ENCODE measurements at places on chromosomes 7 and 10.

- DNase-seq = no peak
These were observed 59.6 kb upstream of the TRIL start for GRCh38 chr7:29017713-29018112.

DNA sequence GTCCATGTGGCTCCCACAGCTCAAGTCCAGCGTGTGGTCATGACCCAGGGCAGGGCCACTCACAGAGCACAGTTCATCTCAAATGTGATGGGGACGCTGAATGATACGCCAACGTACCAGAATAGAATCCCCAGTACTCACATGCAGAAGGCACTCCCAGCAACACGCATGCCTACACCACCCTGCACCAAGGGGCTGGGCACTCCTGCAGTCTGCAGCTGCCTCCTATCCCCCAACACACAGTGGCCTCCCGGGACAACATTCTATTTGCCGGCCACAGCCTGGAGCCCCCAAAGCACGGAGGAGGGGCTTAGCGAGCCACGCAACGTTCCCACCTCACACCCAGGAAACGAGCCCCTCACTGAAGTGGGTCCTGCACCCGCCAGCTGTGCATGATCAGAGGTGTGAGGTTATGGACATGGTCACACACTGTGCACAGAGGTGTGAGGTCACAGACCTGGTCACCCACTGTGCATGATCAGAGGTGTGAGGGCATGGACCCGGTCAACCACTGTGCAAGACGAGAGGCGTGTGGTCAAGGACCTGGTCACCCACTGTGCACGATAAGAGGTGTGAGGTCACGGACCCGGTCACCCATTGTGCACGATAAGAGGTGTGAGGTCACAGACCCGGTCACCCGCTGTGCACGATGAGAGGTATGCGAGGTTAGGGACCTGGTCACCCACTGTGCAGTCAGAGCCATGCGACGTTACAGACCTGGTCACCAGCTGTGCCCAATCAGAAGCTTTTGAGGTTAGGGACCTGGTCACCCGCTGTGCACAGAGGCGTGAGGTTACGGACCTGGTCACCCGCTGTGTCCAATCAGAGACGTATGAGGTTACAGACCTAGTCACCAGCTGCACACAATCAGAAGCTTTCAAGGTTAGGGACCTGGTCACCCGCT lies 182.8 kb downstream of the DIP2C start:
- no peak for DNase-seq

GRCh38 chr10:27646194-27646593 lies 99.4 kb downstream of the MKX start:
- no peak for DNase-seq

DNA sequence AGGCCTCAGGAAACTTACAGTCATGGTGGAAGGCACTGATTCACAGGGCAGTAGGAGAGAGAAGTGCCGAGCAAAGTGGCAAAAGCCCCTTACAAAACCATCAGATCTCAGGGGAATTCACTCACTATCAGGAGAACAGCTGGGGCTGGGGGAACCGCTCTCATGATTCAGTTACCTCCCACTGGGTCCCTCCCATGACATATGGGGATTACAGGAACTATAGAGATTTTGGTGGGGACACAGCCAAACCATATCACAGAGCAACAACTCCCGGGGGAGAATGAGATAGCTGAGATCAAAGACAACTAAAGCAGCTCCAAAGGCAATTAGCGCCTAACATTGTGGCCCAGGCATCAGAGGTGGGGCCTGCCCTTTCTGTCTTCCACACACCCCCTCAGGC lies 85.4 kb upstream of the VOPP1 start:
- no peak for DNase-seq

DNA sequence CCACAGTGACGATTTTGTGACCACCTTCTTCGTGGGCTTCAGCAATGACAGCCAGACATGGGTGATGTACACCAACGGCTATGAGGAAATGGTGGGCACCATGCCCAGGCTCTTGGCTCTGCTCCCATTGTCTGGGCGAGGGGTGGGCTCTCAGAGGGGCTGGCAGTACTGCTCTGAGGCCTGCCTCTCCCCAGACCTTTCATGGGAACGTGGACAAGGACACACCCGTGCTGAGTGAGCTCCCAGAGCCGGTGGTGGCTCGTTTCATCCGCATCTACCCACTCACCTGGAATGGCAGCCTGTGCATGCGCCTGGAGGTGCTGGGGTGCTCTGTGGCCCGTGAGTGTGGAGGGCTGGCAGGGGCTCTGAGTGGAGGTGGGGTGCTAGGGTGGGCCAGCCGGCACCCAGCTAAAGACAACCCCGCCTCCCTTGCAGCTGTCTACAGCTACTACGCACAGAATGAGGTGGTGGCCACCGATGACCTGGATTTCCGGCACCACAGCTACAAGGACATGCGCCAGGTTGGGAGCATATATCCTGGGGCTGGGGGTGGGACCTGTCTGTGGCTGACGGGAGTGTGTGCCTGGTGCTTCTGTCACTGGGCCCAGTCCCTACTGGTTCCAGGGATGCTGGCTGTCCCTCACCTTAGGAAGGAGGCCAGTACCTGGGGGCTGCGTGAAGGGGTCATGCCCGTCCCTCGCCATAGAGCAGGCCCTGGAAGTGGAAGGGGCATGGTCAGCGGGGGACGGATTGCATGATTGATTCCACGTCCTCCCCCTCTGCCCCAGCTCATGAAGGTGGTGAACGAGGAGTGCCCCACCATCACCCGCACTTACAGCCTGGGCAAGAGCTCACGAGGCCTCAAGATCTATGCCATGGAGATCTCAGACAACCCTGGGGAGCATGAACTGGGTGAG lies 6.8 kb downstream of the AEBP1 start:
- no peak for DNase-seq

DNA sequence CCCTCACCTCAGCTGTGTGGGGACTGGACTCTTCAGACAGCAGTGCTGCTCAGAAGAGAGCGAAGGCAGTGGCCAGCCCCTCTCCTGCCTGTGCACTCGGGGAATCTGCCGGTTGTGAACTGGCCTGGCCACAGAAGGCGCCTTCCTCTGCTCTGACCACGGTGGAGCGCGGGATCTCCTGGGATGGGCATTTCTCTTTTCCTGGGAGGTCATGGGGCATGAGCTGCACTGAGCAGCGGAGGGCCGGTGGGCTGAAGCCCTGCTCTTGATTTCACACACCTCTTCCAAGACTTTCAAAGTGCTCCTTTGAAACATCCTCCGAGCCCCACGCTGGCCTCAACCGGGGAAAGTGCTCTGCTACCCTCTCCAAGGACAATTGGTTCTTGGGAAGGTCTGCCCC lies 125.6 kb upstream of the FAM20C start:
- DNase-seq = no peak

DNA sequence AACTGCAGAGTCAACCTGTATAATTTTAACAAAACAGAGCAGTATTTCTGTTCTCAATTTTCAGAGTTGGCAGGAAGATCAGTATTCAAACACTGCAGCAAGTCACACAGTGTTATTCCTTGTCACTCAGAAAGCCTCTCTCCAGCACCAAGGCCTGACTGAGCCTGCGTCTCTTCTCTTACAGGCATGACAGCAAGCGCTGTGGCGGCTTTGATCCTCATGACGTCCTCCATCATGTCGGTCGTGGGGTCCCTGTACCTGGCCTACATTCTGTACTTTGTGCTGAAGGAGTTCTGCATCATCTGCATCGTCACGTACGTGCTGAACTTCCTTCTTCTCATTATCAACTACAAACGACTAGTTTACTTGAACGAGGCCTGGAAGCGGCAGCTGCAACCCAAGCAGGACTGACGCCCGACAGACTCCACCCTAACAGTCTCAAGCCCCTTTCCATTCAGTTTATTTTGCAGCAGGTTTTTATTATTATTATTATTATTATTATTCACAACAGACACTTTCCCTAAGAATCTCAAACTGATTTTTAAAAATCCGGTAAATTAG lies 28.0 kb downstream of the GUSB start:
- no peak for DNase-seq

DNA sequence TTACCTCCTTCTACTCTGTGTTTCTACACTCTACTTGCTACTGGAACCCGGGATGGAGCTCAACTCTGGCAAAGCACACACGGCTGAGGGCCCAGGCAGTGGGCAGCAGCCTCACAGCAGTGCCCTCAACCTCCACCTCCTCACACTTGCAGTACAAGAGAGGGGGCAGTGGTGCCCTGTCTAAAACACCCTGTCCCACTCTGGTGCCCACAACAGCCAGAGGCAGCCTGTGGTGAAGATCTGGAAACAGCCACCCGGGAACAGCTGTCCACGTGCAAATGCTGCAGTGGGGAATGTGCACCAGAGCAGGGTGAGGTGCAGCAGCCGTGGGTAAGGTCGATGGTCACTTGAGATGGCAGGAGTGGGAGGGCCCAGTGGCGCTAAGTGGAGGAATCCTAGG lies 13.7 kb downstream of the MAT1A start:
- DNase-seq = no peak

DNA sequence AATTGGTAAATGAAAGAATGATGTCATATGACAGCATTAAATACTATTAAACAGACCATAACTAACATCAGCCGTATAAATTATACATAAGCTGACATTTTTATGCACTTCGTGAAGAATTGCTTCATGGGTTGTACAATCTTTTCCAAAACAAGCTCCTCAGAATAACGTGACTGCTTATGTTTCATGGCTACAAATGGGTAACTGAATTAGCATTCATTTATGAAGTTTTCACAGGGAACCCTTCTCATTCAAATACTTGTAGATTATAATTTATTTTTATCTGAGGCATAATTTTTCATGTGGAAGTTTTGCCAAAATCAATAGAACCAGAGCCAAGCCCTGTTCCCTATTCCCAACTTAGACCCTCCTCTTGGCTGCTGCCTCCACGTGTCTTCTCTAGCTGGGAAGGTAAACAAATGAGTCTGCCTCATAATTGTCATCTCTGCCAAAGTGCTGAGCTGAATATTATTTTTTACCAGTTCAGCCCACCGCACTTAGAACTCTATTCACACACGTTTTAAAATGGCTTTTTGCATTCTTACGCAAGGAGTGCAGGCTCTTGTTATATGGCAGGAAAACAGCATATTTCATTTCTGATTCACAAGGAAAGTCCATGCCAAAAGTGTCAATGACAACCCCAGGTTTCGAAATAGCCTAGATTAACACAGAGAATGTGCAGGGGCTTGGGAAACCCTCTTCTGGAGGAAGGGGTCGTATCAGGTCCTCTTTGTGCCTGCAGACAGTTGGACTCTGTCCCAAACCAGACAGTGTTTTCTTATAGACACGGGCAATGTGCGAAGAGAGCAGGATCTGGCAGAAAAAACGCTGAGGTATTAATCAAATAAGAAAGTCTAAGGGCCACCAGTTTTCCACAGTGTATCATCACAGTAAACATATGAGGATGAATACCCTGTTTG lies 370.7 kb upstream of the MGMT start:
- DNase-seq = no peak

DNA sequence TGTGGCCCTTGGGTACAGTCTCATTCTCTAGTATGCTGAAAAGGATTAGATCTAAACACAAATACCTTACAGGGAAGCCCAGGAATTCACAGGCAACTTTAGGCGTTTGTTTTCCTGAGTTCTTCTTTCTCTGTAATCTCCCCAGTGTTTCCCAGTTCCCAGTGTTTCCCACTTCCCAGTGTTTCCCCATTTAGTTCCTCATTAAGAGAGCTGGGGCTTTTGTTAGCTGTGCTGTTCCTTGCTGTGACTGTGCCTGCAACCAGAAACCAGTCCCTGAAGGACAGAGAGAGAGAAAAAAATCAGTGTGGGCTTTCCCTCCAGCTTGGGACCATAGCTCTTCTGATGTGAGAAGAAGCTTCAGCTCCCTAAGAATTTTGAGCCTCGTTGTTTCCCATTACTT lies 802.9 kb upstream of the COBL start:
- no peak for DNase-seq

- no peak for DNase-seq
These were observed 2.3 kb downstream of the DENND2A start for GRCh38 chr7:140638173-140638791.

- DNase-seq = no peak
These were observed 32.3 kb downstream of the C1GALT1 start for GRCh38 chr7:7214398-7215347.

DNA sequence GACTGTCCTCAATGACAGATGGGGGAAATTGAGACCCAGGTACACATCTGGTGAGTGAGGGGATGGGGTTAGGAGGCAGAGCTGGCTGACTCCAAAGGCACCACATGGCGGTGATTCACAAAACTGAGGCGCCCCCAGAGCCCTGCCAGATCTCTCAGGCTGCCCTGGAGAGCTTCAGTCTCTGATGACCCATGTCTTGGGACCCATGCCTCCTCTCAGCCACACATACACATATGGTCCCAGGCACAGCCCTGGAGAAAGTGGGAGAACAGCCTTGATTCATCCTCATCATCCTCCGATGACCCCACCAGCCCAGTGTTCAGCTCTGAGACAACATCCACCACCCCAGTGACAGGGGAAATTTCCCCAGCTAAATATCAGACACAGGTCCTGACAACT lies 426.0 kb downstream of the RPS24 start:
- no peak for DNase-seq

- no peak for DNase-seq
These were observed 470.8 kb upstream of the SEMA3A start for GRCh38 chr7:84665339-84665738.

DNA sequence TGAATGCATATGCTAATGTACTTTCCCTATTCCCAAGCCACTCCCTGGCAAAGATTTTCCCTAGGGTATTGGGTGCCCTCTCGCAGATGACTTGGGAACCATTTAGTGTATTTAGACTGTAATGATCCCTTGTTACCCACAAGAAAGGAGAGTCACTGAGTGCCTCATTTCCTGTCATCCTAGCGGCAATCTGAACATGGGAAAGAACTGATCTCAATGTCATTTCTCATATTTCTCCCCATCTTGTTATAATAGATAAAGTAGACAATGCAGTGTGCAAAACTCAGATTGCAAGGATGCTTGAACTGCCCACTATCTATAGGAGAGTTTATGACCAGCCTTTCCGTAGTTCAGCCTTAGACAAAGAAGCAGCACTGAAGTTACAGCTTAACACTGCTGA lies 123.3 kb downstream of the MICU1 start:
- DNase-seq = no peak

DNA sequence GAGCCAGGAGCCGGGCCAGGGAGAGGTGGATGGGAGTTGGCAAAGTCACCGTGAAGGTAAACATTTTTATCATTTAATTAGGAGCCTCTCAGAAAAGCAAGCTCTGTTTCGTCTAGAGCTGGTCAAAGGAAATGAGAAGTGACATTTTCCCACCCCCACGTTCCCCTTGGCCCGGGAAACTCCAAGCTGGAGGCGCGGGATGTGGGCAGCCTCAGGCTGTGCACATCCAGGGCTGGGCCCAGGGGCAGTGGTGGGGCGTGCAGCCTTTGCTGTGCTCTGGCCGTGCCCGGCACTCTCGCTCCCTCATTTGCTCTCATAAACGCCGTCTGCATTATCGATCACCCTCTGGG lies 135.6 kb upstream of the RET start:
- DNase-seq = no peak

- no peak for DNase-seq
These were observed 11.3 kb upstream of the TAS2R40 start for GRCh38 chr7:143210541-143210940.

DNA sequence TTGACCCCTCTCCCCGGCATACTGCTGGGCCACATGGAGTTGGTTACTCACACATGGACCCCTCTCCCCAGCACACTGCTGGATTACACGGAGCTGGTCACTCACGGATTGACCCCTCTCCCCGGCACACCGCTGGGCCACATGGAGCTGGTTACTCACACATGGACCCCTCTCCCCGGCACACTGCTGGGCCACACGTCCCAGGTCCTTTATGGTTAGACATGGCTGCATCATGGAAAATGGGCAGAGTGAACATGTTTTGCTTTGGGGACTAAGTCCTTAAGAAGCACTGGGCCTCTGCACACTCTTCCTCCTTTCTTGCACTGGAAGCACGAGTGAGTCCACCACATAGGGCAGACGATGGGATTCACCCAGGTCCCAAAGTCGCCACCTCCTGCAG lies 102.1 kb upstream of the SHH start:
- DNase-seq = no peak

GRCh38 chr10:43734716-43735115 lies 86.0 kb upstream of the ZNF32 start:
- DNase-seq = no peak
